GM12878 (cell line): ENCODE measurements at places on chromosomes 12 and 14. TPM values are rescaled to one million over a fixed set of nuclear protein-coding genes. Genes with fewer than 3 reads are reported as not detected.

Gene CELA1
- not detected in 2 replicates for total RNA-seq

DNA sequence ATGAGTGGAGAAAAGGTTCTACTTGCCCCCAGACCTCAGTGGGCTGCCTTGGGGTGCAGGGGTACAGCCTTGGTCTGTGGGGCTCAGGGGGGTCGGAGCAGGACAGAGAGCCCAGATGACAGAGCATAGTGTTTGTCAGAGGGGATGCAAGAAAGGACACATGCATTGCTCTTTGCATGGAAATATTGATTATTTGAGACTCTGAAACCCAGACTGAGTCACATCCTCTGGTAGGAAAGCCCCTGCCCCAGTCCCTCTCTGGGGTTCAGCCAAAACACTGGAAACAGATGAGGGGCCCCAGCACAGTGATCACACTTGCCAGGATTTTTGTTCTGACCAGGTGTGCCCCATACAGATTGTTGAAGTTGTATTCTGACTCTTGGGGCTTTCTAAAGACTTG, 1094.4 kb downstream of the BCL11B start:
- DNase-seq = no peak
- no peak overlapping the region for H3K4me3 ChIP-seq
- H3K36me3 ChIP-seq = no peaks in the 10 kb centered on the region
- no peaks in the 10 kb centered on the region for H3K27me3 ChIP-seq
- H3K4me1 ChIP-seq = no peaks in the 10 kb centered on the region; the same call in 1 of the 2 replicates

Gene INSM2
- not detected in 2 replicates for total RNA-seq

DNA sequence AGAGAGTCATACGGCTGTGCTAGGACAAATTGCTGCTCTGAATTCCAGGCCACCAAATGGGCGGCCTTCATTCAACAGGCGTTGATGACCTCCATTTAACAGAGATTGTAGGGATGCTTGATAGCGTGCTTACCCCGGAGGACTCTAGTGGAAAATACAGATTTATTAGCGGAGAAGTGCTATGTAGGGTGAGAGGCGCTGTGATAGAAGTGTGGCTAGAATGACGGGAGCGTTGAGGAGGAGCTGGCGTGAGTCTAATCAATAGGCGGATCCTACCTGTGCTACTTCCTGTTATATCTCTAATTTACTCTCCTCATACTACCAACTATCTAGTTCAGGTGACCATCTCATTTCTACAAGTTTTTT, 668 bp downstream of the MRPS35 start:
- H3K4me1 ChIP-seq = no peaks in the 10 kb centered on the region
- no peak for DNase-seq
- no peaks in the 10 kb centered on the region for H3K27me3 ChIP-seq

Gene RD3L
- not detected in 2 replicates for total RNA-seq

DNA sequence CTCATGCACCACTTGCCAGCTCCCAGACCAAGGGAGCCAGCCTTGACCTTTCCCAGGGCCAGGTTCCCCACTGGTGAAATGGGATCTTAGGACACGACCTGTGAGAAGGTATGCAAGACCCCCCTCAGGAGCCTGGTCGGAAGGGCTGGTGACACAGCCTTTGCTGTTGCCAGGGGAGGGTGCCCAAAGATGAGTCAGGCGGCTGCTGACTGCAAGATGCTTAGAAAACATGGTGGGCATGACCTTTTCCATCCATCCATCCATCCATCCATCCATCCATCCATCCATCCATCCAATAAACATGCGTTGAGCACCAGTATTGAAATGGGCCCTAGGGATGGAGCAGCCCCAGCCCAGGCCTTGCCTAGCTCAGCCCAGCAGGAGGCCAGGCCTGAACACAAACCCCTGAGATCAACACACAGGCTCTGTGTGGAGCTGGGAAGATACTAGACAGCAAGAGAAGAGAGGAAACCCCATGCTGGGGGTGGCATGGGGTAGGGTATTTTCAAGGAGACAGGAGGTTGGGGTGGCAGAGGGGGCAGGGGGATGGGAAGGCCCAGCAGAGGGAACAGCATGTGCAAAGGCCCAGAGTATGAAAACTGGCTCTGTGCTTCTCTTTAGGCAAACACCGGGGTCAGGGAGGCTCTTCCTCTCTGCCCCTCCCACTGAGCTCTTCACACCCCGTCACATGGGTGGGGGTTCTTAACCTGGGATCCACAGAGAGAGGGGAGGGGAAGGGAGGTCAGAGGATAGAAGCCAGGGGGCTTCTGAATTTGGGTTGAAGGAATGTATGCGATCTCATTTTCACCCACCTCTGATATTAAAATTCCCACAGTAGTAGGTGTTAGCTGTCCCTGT, 26.2 kb upstream of the YY1 start:
- H3K27me3 ChIP-seq = no peaks in the 10 kb centered on the region
- peaks cover 9% of the 10 kb centered on the region; the same call in 1 of the 2 replicates for H3K4me1 ChIP-seq
- H3K36me3 ChIP-seq = no peaks in the 10 kb centered on the region
- no peak overlapping the region for H3K4me3 ChIP-seq
- H3K27ac ChIP-seq = no peak overlapping the region
- no peak for DNase-seq

DNA sequence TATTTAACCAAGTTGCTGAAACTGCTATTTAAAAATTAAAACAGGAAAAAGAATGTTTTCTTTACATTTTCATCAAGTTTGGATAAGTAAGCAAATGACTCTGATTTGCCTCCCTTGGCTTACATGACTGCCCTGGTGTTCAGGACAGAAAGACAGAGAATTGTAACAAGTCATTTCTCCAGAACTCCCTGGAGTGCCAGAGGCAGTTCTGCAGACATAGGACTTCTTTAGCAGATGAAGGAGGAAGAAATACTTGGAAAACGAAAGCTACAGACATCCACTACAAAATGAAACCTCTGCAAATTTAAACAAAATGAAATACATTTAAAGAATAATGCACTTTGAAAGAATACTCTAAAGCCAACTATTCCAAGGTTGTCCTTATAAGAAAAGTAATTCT, 253.9 kb downstream of the LRFN5 start:
- H3K36me3 ChIP-seq = no peaks in the 10 kb centered on the region
- H3K27me3 ChIP-seq = no peaks in the 10 kb centered on the region
- no peaks in the 10 kb centered on the region for H3K4me1 ChIP-seq
- no peak for DNase-seq
- no peak overlapping the region for H3K4me3 ChIP-seq

- no peaks in the 10 kb centered on the region for H3K27me3 ChIP-seq
- no peaks in the 10 kb centered on the region for H3K4me1 ChIP-seq
- DNase-seq = peak; percentile 9
- H3K4me3 ChIP-seq = no peak overlapping the region
Measured at GRCh38 chr12:79407671-79408622, 282.8 kb downstream of the PAWR start.

GRCh38 chr12:54259194-54260011, 20.5 kb downstream of the CBX5 start:
- peak overlapping the region; percentile 48 for H3K4me3 ChIP-seq
- no peaks in the 10 kb centered on the region for H3K27me3 ChIP-seq
- DNase-seq = peak; percentile 42
- peak overlapping the region; percentile 30 for H3K27ac ChIP-seq
- peaks cover 17% of the 10 kb centered on the region for H3K4me1 ChIP-seq
- peaks cover 2% of the 10 kb centered on the region; the same call in 1 of the 2 replicates for H3K36me3 ChIP-seq

- DNase-seq = no peak
- H3K27me3 ChIP-seq = no peaks in the 10 kb centered on the region
- H3K4me1 ChIP-seq = no peaks in the 10 kb centered on the region
- no peaks in the 10 kb centered on the region for H3K36me3 ChIP-seq
- H3K27ac ChIP-seq = no peak overlapping the region
- H3K4me3 ChIP-seq = no peak overlapping the region
Measured at GRCh38 chr12:29053567-29053966, 95.5 kb upstream of the FAR2 start.

DNA sequence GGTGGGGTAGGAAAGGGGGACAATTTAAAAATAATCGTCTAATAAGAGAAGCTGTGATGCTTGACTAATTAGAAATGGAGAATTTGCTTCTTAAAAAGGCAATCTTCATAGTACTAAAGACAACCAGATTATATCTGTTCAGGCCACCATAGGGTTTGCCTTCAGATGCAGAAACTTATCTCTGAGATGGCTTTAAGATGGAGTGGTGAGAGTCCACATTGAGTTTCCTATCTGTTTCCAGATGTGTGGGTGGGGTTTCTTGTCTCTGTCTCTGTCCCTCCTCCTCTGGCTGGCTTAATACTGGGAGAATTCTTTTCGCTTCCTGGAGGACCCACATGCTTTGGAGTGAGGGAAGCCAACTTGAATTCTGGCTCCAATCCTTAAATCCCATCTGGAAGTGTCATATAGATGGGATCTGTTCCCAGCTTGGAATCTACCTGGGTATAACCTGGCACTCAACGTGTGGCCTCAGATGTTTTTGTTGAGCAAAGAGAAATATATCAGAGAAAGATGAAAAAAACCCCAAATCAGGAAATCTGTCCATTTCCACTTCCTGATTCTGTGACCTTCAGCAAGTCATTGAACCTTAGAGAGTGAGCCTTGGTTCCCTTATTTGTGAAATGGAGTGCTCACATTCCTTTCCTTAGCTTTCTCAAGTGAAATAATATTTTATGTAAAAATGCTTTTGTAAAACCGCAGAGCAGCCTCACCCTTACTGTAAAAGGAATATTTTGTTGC, 66.4 kb downstream of the CHST11 start:
- peaks cover 4% of the 10 kb centered on the region; the same call in 1 of the 2 replicates for H3K36me3 ChIP-seq
- no peaks in the 10 kb centered on the region for H3K27me3 ChIP-seq
- peaks cover 49% of the 10 kb centered on the region for H3K4me1 ChIP-seq

Gene LRRC10
- total RNA-seq = not detected in 2 replicates

DNA sequence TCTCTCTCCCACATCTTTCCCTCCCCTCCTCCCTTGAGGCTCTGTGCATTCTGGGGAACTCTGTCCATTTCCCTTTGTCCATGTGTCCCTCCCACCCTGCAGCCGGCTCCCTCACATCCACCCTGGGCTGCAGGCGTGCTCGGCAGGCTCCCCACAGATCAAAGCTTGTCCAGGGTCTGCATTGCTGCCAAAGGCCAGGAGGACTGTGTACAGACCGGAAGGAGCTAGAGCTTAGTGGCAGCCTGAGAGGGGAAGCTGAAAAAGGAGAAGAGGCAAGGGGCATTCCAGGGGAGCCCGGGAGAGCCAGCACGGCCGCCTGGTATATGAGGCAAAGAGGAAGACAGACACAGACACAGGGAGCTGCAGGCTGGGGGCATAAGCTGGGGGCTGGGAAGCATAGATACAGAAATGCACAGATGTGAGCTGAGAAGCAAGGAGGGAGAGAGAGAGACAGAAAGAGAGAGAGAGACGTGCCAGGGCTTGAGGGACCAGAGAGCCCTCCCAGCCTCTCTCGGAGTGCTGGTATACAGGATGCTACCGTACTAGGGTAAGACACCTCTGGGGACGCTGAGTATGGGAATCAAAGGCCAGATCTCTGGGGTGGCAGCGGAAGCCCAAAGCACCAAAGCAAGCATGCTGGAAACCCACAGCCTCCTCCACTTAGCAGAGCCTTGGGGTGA, 3.3 kb downstream of the CD4 start:
- no peak overlapping the region for H3K4me3 ChIP-seq
- no peaks in the 10 kb centered on the region for H3K36me3 ChIP-seq
- no peak overlapping the region for H3K27ac ChIP-seq
- no peak for DNase-seq
- no peaks in the 10 kb centered on the region for H3K27me3 ChIP-seq
- peaks cover 15% of the 10 kb centered on the region for H3K4me1 ChIP-seq

Gene RHOJ
- total RNA-seq = not detected in 2 replicates

Gene EIF2S1
- 176 and 183 TPM in 2 replicates for total RNA-seq

- peak; percentile 50 for DNase-seq
- H3K36me3 ChIP-seq = no peaks in the 10 kb centered on the region
- H3K27me3 ChIP-seq = no peaks in the 10 kb centered on the region
- no peak overlapping the region for H3K27ac ChIP-seq
- H3K4me1 ChIP-seq = peaks cover 15% of the 10 kb centered on the region
Measured at GRCh38 chr12:104870797-104871196, 87.3 kb downstream of the SLC41A2 start.

GRCh38 chr14:76023757-76024156, 38.2 kb downstream of the IFT43 start:
- no peaks in the 10 kb centered on the region for H3K36me3 ChIP-seq
- DNase-seq = peak; percentile 3
- H3K27me3 ChIP-seq = no peaks in the 10 kb centered on the region
- H3K4me3 ChIP-seq = no peak overlapping the region

GRCh38 chr14:24993631-24994030, 56.3 kb downstream of the STXBP6 start:
- no peak for DNase-seq
- no peaks in the 10 kb centered on the region for H3K36me3 ChIP-seq
- H3K4me1 ChIP-seq = no peaks in the 10 kb centered on the region; the same call in 1 of the 2 replicates
- H3K4me3 ChIP-seq = no peak overlapping the region
- H3K27ac ChIP-seq = no peak overlapping the region

Gene LTB4R2
- total RNA-seq = 8.9 and 13.0 TPM in 2 replicates

DNA sequence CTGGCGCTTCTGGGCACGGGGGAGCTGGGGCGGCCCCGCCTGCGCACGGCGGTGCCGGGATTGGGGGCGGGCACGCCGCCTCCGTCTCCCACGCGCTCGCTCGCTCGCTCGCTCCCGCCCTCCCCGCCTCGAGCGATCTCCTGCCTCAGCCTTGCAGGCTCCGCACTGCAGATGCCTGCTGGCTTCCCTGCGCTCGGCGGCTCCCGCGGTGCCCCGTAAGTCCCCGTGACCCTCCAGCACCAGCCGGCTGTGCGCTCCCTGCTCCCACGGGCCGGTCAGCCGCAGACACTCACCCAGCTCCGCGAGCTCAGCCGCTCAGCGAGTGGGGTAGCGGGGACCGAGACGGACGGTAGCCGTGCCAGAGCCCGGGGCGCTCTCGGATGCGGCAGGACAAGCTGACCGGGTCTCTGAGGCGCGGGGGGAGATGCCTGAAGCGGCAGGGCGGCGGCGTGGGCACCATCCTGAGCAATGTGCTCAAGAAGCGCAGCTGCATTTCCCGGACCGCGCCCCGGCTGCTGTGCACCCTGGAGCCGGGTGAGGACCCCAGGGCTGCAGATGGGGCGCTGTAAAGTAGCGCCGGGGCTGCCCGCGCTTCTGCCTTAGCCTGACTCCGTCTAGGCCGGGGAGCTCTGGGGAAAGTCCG, at the start of gene TBC1D30:
Gene TBC1D30 (plus strand): TSS at position 148 of the 643 bp plus-strand sequence. CDS start 233 bp downstream, at position 381.
- peaks cover 2% of the 10 kb centered on the region for H3K27me3 ChIP-seq
- peaks cover 4% of the 10 kb centered on the region; the same call in 1 of the 2 replicates for H3K36me3 ChIP-seq
- no peak for DNase-seq
- no peaks in the 10 kb centered on the region for H3K4me1 ChIP-seq
- peak within 1 kb of the TSS; percentile 65 for H3K27ac ChIP-seq

Gene RTN1
- 0.27 TPM in 1 of 2 replicates, not detected in the other for total RNA-seq

GRCh38 chr14:99179506-99179905, 92.5 kb downstream of the BCL11B start:
- no peaks in the 10 kb centered on the region for H3K27me3 ChIP-seq
- no peaks in the 10 kb centered on the region for H3K4me1 ChIP-seq
- no peak overlapping the region for H3K4me3 ChIP-seq
- DNase-seq = no peak

Gene ADCY4
- 0.87 and 1.0 TPM in 2 replicates for total RNA-seq
